ENCODE measurements at places on chromosomes 13 and 19.

GRCh38 chr19:28586474-28586873 lies 626.5 kb downstream of the UQCRFS1 start:
- no peak for DNase-seq

DNA sequence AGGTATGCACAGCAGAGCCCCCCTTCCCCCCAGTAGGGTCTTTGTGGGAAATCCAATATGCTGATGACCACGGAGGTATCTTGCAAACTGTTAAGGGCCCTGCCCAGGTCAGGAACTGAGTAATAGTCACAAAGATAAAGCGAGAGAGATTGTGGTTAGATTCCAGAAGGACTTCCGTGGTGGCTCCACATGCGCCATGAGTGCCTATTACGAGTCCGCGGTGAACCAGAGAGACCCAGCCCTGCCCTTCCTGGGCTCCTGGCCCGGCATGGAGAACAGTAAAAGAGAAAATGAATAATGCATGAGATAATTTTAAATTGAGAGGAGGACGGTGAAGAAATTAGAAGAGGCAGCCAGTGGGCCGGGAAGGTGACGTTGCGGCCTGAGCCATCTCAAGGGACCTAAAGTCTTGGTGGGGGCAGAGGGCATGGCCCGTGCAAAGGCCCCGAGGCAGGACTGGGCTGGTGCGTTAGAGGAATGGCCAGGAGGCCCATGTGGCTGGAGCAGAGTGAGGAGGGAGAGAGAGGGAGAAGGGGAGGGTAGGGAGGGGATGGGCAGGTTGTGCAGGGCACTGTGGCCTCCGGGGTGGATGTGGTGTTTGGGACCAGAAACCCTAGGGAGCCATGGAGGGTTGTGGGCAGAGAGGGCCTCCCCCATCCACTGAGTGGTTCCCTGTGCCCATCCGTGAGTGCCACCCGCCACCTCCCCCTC lies 46.6 kb upstream of the NFIC start:
- DNase-seq, result no peak

DNA sequence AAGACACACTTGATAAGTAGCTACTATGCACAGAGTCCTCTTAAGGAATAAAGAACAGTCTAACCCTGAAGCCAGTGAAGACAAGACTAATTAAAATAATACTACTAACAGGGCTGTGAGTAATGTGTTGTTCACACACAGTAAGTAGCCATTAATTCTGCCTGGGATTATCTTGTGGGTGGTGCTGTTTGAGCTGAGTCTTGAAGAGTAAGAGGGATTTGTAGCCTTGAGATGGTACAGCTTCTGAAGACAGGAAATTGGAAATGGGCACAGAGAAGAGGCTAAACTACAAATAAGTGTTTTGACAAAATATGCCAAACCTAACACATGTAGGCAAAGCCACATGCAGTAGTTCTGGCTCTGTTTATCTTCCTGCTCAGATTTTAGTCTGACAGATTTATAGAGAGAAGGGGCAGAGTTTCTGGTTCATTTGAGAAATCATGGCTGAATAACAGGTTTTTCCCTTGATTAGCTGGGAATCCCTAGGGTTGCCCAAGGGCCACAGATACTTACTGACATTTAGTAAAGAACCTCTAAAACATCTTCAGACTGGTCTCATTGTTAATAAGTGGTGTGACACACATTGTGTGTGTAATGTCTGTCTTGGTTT lies 38.0 kb downstream of the ITGBL1 start:
- DNase-seq, result no peak

DNA sequence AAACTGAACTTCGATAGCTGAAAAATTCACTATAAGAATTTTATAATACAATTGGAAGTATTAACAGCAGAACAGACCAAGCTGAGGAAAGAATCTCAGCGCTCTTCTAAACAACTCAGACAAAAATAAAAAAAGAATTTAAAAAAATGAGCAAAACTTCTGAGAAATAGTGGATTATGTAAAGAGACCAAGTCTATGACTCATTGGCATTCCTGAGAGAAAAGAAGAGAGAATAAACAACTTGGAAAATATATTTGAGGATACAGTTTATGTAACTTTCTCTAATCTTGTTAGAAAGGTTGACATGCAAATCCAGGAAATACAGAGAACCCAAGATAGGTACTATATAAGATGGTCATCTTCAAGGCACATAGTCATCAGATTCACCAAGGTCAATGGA lies 25.4 kb downstream of the SLC25A15 start:
- DNase-seq, result no peak

GRCh38 chr19:35009424-35010415 lies 9.6 kb downstream of the GRAMD1A start:
- DNase-seq, result no peak
